ENCODE measurements at places on chromosomes 2 and 18. TPM values are rescaled to one million over a fixed set of nuclear protein-coding genes. Genes with fewer than 3 reads are reported as not detected.

DNA sequence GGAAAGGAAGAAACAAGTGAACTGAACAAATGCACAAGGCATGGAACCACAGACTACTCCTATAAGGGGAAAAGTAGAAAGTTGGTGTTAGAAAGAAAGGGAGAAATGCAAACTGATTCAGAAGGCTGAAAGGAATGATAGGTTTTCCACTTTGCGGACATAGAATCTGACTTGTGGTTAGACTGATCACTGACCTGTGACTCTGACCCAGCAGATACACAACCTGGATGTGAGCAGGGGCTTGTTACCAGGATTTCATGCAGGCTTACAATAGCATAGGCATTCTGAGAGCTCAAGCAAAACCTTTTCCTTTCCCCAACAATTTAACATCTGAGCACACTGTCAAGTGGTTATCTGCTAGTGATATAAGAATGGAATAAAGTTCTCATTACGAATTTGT lies 237.0 kb upstream of the CDH20 start:
- H3K4me3 ChIP-seq = no peak overlapping the region
- no peaks in the 10 kb centered on the region for H3K27me3 ChIP-seq
- H3K4me1 ChIP-seq = no peaks in the 10 kb centered on the region
- no peak overlapping the region for H3K27ac ChIP-seq
- H3K36me3 ChIP-seq = no peaks in the 10 kb centered on the region

FSHR gene
- total RNA-seq = not detected

DNA sequence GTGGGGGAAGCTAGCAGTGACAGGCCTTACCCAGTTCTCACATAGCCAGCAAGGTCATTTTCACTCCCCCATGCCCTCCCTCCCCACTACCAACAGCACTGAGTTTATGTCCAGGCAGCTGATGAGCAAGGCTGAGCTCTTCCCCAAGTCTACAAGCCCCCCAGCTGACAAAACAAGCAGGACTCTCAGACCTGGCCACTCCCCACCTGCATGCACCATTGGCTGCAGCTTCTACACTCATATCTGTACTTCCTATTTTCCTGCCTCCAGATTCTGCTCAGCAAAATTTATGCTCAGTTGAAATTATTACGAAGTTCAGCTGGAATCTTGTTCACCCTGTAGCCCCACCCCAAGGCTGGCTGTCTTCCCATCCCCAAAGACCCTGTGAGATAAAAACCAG lies 339.3 kb downstream of the ARL6IP6 start:
- no peaks in the 10 kb centered on the region for H3K4me1 ChIP-seq
- DNase-seq = no peak
- no peak overlapping the region for H3K4me3 ChIP-seq

LRRC30 gene
- not detected for total RNA-seq

NEB gene
- 1.7 TPM for total RNA-seq

All from T-helper 17 cell (primary cell).